ENCODE measurements at places on chromosomes 7 and 10. TPM values are rescaled to one million over a fixed set of nuclear protein-coding genes. Genes with fewer than 3 reads are reported as not detected.
A peak's percentile ranks its signal among the peaks of the same experiment; 100 is the strongest.

GRCh38 chr10:109889867-109890266 lies 33.4 kb downstream of the XPNPEP1 start:
- DNase-seq, result peak; percentile 83

GRCh38 chr10:14547816-14548215 lies 217.1 kb upstream of the FRMD4A start:
- DNase-seq, result no peak

GRCh38 chr7:34772296-34772938 lies 114.4 kb downstream of the NPSR1 start:
- DNase-seq, result no peak

GRCh38 chr7:70405241-70405640 lies 726.7 kb upstream of the GALNT17 start:
- DNase-seq, result peak; percentile 2

DNA sequence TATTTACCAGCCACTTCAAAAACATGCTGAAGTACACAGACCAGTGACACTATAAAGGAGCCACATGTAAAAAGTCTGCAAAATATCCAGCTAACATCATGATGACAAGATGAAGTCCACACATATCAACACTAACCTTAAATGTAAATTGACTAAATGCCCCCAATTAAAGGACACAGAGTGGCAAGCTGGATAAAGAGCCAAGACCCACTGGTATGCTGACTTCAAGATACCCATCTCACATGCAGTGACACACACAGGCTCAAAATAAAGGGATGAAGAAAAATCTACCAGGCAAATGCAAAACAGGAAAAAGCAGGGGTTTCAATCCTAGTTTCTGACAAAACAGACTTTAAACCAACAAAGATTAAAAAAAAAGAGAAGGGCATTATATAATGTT lies 12.9 kb upstream of the C10orf88 start:
- no peak for DNase-seq

DNA sequence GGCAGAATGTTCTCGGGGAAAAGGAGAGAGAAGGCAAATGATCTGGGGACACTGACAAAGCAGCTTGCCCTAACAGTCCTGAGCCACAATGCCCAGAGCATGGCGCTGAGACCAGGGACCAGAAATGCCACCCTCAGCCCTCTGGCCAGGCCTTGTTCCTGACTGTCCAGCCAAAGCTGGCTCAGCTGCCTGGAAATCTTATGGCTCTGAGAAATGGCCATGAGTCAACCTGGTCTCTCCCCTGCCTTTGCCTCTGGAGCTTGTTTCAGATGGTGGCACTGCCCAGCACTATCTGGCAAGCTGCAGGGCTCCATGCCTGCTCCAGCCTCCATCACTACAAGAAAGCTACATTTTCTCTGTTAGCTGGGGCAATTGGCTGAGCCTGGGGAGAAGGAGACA lies 90.5 kb upstream of the PLXNA4 start:
- no peak for DNase-seq

DNA sequence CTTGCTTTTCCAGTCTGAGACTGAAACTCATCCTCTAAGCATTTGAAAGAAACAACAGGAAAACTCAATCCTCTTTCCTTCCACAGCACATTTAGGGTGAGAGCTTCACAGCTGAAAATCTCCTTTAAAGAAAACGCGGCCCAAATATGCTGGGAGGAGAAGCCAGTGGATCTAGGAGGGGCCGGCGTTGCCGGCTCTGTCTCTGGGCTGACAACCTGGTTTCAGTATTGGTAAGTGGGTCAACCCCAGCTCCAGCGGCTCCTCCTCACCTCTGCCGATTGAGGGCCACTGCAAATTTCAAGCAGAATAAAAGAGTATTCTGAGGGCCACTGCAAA lies 75.3 kb upstream of the CPXM2 start:
- no peak for DNase-seq

FGF8 gene
- 0.26 TPM for total RNA-seq

DNA sequence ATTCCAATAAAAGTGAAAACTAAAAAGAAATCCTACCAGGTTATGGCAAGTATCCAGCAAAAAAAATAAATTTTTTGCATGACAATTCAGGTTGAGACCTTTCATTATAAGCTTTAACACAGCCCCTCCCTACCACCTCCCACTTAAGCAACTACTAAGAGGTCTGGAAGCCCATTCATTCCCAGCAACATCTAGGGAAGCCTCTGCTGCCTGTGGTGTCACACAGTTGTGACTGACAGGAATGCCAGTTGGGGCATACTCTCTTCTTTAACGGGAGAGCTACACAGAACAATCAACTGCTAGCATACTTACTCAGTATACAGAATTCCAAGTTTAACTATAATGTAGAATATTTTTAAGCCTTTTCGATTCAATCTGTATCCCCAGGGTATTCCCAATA lies 27.8 kb downstream of the ABI1 start:
- DNase-seq, result no peak

- peak; percentile 68 for DNase-seq
These were observed 8.6 kb downstream of the BTBD16 start for GRCh38 chr10:122279725-122280141.

C7orf33 gene
- total RNA-seq, result not detected
